Effector CD4-positive, alpha-beta T cell (primary cell): ENCODE measurements at places on chromosomes 6 and 20.

- DNase-seq: no peak
Observed at GRCh38 chr6:157152556-157152955, 170.8 kb downstream of the TMEM242 start.

GRCh38 chr6:141726248-141726647 is 406.5 kb upstream of the GJE1 start:
- no peak for DNase-seq

- DNase-seq: no peak
Observed at GRCh38 chr20:61189534-61189933, 62.5 kb upstream of the CDH4 start.

DNA sequence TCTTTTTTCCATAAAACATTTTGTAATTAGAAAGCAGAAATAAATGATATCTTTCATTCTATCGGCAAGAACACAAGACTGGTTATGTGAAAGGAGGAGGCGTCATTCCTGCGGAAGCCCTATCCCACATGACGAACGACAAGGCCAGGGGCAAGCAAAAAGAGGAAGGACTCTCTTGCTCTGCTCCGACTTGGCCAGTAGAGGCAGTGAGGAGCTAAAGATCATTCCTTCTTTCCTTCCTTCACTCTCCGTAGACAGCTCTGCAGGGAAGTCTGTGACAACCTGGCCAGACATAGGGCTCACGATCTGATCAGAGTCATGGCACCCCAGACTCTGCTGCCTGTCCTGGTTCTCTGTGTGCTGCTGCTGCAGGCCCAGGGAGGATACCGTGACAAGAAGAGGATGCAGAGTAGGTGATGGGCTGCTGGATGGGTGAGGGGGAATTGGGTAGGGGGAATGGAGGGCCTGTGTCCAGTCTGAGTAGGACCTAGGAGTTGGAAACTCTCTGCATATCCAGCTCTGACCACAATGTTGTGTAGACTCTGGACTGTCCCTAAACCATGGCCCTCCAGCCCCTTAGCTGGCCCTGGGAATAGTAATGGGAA is at the start of gene WFDC10A:
Gene WFDC10A (plus strand): TSS at position 244 of the 605 bp plus-strand sequence. CDS start 75 bp downstream, at position 319.
- no peak for DNase-seq

DNA sequence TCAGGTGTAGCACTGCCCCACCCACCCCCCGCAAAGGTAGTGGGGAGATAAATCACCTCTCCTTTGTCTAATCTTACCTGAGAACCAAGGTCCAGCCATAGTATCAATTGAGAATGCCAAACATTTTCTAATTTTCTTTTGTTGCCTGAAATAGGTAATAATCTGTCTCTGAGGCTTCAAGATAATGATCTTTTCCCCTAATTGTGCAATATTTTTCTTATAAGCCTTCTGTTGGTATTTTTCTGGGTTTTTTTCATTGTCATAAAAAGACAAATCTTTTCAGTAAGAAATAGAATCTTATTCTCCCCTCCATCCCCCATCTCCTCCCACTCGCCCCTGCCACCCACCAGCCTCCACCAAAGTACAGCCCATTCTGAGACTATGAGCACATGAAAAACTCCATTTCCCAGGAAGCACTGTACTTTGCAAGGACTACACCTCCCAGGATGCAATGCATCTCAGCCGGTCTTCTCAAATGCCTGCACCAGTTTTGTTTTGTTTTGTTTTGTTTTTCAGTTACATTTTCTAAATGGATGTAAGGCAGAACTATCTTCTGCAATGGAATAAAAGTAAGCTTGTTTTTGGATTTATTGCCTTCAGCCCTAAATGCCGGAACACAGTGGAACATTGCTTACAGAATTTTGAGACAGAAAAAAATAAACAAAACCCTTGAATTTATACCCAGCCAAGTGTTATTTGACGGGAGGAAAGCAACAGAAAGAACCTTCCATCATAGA is 268.0 kb downstream of the TFAP2A start:
- DNase-seq: no peak

GRCh38 chr6:166143011-166143410 is 24.6 kb downstream of the TBXT start:
- no peak for DNase-seq

- DNase-seq: no peak
Observed at GRCh38 chr6:44327760-44328159, 14.6 kb upstream of the AARS2 start.

DNA sequence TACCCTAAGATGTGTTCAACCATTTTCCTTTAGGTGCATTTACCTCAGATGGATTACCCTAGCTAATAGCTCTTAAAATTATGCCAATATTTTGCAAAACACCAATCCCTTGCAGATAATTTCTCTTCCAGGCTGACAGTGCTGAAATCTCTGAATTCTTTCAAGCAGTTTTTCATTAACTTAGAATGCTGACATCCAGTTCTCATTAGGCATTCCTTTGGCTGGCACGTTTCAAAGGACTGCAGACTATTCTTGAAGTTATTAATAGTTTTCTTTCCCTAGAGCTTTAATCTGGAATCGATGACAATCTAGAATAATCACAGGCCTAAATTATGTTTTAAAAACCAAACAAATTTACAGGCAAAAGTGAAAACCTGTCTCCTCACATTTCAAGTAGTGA is 68.3 kb downstream of the SMLR1 start:
- DNase-seq: no peak

GRCh38 chr6:137496368-137496767 is 2.2 kb upstream of the OLIG3 start:
- no peak for DNase-seq

- DNase-seq: no peak
Observed at GRCh38 chr6:143863771-143864170, 503 bp upstream of the ZC2HC1B start.

DNA sequence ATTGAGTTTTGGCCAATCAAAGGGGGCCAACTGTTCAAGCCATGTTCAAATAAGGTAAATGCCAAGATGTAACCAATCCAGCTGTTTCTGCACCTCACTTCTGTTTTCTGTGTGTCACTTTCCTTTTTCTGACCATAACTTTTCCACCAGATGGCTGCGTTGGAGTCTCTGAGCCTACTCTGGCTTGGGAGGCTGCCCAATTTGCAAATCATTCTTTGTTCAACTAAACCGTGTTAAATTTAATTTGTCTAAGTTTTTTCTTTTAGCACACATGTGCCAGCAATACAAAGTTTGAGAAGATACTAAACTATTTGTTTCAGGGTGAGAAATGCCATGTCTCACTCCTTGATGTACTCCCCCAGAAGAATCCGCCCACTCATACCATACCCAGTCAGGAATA is 52.1 kb downstream of the IYD start:
- DNase-seq: no peak
